ENCODE measurements at places on chromosomes 5 and 9. TPM values are rescaled to one million over a fixed set of nuclear protein-coding genes. Genes with fewer than 3 reads are reported as not detected.

SHOC1 gene
- 1.2 TPM for total RNA-seq

SV2C gene
- 0.18 TPM for total RNA-seq

MZB1 gene
- 0.93 TPM for total RNA-seq

PCDHB9 gene
- 3.3 TPM for total RNA-seq

TEX48 gene
- not detected for total RNA-seq

PTPN3 gene
- 30.4 TPM for total RNA-seq
